ENCODE measurements at places on chromosomes 4 and X.

- DNase-seq, result no peak
Measured at GRCh38 chr4:30866346-30866745, 146.2 kb downstream of the PCDH7 start.

GRCh38 chrX:2272337-2272736 is 228.4 kb downstream of the DHRSX start:
- DNase-seq, result no peak

- peak; percentile 67 for DNase-seq
Measured at GRCh38 chr4:19982556-19982955, 269.1 kb upstream of the SLIT2 start.

GRCh38 chr4:184386271-184386781 is 88.0 kb downstream of the IRF2 start:
- DNase-seq, result no peak

DNA sequence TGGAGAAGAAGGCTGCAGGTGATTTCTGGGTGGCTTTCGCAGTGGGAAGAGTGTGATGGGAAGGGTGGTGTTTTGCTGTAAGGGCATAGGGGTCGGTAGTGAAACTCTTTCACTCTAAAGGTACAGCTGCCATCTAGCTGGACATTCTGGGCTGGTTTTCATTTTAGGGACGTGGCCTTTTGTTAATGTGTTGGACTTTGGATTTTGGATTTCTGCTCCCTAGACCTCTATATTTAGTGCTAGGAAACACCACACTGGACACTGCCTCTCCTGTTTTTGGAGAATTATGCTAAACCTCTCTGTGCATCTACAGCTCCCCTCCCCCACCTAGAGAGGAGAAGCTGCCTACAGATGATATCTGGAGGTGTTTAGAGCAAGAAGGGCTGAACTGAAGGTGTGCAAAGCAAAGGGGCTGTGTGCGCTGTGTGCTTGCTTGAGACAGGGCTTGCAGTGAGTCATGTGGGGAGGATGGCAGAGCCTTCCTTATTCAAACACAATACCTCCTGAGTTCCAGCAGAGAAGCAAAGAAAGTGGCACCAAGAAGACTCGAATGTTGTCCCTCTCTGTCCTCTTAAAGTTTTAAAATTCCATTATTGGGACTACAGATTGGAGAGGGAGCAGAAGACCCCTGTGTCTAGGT is 47.9 kb downstream of the STARD8 start:
- DNase-seq, result no peak

DNA sequence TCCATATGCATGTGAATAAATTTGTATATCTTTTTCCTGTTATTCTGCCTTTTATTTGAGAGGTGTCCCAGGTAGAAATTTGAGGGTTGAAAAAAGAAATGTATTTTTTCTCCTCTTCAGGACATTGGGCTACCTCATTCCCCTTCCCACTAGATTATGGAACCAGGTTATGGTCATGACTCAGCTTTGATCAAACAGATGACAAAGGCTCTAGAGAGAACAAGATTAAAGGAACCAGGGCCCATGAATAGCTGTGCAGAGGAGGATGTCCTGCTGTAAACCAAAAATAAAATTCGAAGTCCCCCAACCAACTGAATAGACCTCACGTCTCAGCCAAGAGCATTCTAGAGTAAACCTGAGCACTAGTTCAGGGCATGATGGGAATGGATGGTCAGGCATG is 313.2 kb downstream of the RAPGEF2 start:
- DNase-seq, result no peak

DNA sequence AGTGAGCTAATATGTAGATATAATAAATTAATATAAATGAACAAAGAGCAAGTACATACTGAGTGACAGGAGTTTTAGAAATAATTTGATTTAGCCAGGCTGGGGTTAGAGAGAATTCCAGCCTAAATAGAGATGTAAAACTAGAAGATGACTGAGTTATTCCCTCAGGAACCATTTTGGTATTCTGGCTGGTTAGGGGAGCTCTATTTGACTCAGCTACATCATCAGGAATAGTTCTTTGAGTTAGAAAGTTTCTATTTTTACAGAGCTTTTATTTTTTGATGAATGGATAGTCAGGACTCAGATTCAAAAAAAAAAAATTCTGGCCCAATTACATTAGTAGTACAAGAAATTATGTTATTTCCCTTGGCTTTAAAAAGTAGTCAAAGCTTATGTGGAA is 180.4 kb upstream of the MID1 start:
- no peak for DNase-seq

- peak; percentile 78 for DNase-seq
Measured at GRCh38 chr4:38190717-38191178, 230.6 kb downstream of the PTTG2 start.

DNA sequence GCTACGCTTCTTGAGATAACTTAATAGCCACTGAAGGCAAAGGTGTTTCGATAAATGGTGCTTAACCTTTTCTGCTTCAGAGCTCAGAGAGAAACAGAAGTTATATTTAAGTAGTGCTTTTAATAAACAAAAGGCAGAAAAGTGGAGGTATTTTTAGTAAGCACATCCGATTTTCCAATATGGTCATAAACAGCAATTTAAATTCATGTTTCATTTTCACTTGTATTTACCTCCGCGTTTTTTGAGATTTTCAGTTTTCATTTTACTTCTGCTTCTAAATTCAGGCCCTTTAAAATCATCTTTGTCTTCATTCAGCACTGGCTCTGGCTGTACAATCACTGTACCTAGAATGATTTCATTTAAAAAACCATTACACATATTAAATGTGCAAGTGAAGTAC is 92.4 kb downstream of the ATRX start:
- DNase-seq, result no peak

DNA sequence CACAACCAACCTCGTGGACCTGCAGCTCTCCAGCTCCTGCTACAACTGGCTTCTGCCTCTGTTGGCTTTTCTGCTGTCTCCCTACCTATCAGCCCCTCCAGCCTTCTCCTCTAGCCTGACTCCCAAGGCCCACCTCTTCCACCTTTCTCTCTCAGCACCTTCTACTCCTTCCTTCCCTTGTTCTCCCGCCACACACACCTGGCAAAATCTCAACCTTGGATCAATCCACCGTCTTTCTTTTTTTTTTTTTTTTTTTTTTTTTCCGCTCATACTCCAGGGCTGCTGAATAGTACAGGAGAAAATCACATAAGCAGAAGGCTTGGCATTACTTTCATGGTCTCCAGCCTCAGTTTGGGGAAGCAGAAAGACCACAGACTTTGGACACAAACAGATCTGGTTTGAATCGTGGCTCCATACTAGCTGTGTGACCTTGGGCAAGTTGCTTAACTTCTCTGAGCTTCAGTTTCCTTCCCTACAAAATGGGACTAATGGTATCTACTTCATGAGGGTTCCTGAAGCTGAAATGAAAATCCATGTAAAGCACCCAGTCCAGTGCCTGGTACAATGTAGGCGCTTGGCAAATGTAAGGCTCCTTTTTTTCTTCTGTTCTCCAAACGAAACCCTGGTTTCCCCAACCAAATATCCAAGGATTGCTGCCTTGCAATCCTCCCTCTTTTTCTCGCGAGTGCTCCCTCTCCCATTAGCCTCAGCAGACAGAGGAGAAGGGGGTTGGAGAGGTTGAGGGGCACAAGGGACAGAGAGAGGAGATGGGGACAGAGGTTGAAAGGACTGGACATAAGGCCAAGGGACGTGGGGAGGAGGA is 1.7 kb downstream of the FGD1 start:
- DNase-seq, result no peak

DNA sequence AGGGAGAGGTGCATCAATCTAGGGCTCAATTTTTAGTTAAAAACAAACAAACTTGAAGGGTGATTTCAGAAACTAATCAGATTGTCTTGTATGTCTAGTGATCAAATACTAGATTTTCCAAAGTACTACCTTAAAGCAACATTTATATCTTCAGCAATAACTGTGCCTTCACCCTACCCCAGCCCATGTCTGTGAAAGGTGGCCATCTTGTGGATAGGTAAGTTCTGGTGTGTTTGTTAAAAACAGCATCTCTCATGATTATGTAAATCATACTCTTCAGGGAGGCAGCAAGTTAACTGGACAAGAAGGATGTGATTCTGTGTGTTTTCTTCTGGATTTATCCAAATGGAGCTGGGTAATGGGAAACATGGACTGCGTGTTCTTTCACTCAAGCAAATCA is 81.4 kb upstream of the ACSL1 start:
- DNase-seq, result no peak

- DNase-seq, result no peak
Measured at GRCh38 chrX:152149648-152150047, 11.3 kb upstream of the MAGEA10 start.

GRCh38 chrX:9710332-9710731 is 55.3 kb downstream of the GPR143 start:
- DNase-seq, result no peak

- DNase-seq, result no peak
Measured at GRCh38 chrX:17737986-17738713, 857 bp downstream of the SCML1 start.

GRCh38 chr4:137623013-137623412 is 90.7 kb upstream of the PCDH18 start:
- no peak for DNase-seq

- no peak for DNase-seq
Measured at GRCh38 chr4:118352843-118353533, at the start of gene PRSS12. Gene PRSS12 (minus strand): TSS chr4:118353003. CDS start chr4:118352720, 283 bp downstream.

DNA sequence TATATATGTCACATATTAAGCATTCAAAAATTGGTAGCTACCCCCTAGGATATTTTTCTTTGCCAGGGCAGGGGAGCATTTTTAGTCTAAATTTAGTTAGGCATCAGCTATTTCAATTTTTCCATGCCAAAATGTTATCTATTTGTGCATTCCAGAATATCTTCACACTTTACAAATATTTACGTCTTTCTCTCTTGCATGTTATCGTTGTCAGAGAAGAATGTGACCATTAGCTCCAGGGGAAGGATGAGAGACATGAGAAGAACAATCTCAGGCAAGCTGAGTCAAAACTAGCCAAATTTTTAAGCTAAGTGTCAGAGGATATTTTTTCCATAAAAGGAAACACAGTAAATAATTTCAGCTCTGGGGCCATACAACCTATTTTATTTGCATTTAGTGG is 885.0 kb upstream of the EPHA5 start:
- DNase-seq, result no peak

DNA sequence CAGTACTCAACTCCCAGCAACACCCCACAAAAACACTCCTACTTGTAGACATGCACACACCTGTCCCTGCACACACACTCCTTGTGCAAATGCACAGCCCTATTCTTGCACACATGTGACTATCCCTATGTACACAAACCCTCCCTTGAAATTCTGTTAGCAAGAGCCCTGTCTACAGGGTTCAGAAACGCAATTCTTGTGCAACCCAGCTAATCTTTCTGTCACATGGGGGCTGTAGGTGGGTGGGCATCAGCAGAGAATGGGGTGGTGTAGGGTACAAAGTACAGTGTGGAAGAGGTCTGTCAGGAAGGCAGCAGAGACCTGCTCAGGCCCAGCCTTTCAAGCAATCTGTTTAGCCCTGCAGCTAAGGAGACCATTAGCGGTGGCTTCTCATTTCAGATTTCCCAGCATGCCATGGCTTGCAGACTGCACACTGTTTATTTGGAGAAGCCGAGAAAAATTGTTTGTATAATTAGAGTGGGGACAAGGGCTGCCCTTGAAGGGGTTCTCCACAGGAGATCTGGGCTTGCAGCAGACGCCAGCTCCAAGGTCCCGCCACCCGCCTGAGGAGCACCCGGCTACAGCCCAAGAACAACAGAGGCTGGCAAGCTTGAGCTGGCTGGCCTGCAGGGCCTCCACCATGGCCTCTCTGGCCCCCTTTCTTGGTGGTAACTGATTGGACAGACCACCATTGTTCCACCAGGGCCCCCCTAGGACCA is 144.0 kb upstream of the PJA1 start:
- no peak for DNase-seq

GRCh38 chr4:15754323-15754722 is 23.8 kb upstream of the CD38 start:
- no peak for DNase-seq

Measured in retinal pigment epithelial cell (primary cell).